ENCODE measurements at places on chromosomes 11 and 22.

- DNase-seq: no peak
These were observed 27.6 kb downstream of the TENM4 start for GRCh38 chr11:79413268-79413667.

GRCh38 chr22:19419086-19419463, 12.5 kb downstream of the HIRA start:
- DNase-seq: no peak

DNA sequence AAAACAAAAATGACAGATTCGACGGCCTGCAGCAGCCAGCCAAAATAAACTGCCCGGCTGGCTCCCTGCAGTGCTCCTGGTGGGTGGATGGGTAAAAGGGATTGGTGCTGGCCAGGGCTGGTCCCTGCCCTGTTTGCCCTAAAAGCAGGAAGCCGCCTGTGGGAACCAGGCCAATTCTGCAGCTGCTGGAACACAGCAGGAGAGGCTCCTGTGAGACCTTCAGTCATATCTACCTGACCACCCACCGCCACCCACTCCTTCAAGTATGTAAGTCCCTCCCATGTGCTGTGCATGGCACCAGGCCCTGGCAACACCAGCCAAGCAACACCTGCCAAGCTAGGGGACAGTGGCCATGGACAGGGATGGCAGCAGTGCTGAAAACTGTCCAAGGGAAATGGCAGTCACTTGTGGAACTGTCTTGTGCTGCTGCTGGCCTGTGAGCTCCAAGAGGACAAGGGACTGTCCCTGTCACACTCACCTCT, 48.7 kb upstream of the ARFGAP3 start:
- DNase-seq: no peak

DNA sequence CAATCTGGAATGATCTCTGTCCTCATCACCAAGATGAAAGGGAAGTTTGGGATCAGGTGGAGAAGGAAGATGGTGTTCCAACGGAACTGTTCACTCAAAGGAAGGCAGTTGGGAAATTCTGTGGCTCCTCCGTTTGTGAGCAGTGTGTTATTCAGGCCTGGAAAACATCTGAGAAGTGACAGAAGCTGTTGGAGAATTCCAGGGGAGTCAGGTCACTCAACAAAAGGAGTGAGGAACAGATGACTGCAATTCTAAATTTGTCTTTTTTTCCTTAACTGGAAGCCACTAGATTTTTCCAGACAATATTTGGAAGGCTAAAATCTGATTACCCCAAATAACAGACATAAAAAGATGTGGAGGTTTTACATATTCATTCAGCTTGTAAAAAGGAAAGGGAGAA, 107.8 kb downstream of the CD44 start:
- no peak for DNase-seq

DNA sequence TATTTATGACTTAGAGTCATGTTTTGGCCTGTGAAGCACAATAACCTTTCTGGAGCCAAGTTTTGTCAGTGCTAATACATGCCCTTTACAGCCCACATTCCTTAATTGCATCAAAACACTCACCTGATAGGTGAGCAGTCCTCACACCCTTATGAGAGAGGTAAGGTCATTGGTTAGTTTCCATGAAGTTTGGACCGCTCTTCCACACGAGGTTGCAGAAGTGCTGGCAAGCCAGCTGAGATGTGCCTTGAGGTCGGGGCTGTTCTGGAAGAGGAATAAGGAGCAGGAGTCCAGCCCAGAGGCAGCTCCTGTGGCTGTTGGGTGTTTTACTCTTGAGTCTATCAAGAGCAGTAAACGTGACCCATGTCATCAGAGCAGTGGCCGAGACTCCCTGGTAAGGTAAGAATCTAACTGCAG, 76.3 kb downstream of the CYB5R2 start:
- DNase-seq: no peak

DNA sequence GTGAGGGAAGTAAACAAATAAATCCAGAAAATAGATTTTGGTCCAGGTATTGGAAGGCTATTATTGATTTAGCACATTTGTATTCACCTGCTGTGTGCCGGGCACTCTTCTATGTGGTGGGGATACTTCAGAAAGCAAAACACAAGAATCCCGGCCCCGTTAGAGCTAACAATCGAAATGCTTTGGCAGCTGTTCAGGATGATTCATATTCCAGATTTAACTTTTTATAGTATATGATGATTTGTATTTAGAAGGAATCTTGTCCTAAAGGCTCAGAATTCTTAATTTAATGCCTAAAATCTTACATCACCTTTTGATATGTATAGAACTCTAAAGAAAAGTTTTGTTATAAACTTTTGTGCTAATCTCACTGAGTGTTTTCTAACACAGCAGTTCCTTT, 28.0 kb downstream of the ZC3H12C start:
- no peak for DNase-seq

DNA sequence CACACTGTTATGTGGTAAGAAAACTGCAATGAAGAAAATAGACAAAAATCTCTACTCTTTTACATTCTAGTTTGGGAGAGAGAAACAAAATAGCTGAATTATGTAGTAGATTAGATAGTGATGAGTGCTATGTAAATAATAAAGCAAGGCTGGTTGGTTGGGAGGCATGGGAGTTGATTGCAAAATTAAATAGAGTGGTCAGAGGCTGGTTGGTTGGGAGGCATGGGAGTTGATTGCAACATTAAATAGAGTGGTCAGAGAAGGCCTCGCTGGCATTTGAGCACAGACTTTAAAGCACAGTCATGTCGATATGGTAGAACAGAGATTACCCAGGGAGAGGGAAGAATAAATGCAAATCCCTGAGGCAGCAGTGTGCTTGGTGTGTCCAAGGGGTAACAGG, 22.4 kb downstream of the SIK2 start:
- DNase-seq: no peak

DNA sequence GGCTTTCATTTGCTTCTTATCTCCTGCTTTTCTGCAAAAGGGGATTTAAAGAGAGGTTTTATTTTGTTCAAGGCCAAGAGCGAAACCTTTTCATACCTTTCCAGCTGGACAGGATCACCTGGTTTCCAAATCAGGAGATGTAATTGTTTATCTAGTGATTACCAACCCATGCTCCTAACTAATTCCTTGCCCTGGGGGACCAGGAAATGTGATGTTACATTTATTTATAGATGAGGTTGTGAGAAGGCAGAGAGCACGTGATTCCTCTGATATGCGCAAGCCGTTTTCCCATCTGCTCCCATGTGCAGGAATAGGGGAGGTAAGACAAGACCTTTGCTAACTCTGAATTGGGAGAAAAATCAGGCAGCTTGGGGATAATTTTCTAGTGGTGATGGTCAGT, 507.2 kb upstream of the LARGE1 start:
- DNase-seq: no peak

GRCh38 chr11:113991718-113992458, 17.0 kb downstream of the HTR3A start:
- no peak for DNase-seq

GRCh38 chr11:68979931-68980775, 633 bp downstream of the MRGPRD start:
- no peak for DNase-seq

- no peak for DNase-seq
These were observed 187.6 kb downstream of the TENM4 start for GRCh38 chr11:79253280-79253679.

DNA sequence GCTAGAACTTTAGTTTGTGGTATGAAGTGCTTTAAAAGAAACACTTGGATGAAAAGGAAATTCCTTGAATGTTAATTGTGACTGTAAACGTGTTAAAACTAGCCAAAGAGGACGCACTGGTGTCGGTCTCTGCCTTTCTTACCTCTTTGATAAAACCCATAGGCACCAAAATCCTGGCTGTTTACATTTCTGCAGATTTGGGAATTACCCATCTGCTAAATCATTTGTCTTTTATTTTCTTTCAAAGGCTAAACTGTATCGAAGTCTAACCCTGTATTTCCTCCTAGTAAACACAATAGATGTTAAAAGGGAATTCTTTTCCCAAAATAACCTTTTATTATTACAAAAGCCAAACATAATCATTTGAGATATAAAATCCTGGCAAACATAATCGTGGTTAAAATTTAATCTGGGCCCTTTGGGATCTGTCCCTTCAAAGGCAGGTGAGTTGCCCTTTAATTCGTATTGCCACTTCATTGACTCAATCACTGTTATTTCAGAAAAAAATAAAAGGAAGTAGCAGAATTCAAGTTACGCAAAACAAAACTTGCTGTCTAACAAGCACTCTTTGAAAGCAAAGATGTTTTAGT, 2.4 kb downstream of the RASSF10 start:
- no peak for DNase-seq

- no peak for DNase-seq
These were observed 8.2 kb upstream of the TBC1D22A start for GRCh38 chr22:46754110-46754799.

DNA sequence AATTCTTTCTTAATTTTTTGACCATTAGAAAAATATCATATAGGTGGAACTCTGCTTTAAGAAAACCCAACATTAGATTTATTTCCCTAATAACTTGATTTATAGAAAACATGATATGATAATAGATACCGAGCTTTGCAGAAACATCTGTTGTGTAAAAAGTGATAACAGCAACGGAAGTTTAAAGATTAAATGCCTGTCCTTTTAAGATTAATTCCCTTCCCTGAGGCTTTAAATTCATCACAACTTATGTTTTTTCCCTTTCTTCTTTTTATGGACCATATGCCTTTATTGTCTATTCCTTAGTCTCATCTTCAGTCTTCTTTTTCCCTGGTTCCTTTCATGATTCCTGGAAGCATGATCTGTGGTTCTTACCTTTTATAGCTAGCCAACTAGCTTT, 1.9 kb downstream of the USP47 start:
- no peak for DNase-seq

- DNase-seq: no peak
These were observed 9.2 kb downstream of the MAPK8IP1 start for GRCh38 chr11:45894555-45895247.

- DNase-seq: no peak
These were observed at the start of gene IFITM10 for GRCh38 chr11:1750481-1750839. Gene IFITM10, minus strand, starts transcription at chr11:1750595. Its CDS starts 153 bp downstream, at chr11:1750442.

GRCh38 chr11:32131321-32131720, 40.4 kb downstream of the RCN1 start:
- no peak for DNase-seq

GRCh38 chr22:43270314-43270908, 72.8 kb downstream of the SCUBE1 start:
- DNase-seq: no peak

DNA sequence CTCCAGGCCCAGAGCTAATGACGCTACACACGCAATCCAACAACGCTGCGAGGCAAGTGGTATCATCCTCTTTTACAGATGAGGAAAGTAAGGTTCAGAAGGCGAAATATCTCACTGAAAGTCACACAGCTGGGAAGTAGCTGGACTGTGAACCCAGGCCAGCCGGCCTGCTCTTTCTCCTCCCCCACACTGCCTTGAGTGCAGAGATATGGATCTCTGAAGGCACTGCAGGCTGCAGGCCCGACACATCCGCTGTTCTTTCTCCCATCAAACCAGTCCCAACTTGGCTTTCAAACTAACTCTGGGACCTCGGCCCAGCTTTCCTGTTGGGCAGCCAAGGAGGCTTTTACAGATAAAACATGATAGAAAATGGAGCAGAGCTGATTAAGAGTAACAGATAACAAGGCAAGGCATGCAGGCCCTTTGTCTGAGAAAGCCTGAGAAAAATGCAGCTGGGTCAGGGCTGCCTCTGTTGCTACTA, 64.0 kb upstream of the PTPRJ start:
- DNase-seq: no peak

DNA sequence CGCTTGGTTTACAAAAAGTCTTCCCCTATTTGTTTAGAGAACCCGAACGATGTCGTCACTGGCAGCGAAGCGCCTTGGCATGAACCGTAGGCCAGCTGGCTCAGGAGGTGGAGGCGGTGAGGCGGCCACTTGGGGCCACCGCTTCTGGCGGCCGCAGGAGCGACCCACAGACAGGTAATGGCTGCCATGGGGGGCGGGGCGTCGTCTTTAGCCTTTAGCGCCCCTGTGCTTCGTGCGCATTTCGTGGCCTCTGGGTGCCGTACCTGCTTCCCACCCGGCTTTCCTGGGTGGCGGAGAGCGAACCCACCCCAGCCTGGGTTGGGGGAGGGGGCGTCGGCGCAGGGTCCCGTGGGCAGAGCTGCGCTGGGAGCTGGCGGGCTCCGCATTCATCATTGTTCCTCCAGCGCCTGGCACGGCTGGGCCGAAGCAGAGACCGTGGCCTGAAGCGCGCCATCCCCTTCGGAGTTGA, 469 bp upstream of the OSBP2 start:
- DNase-seq: peak; percentile 20

DNA sequence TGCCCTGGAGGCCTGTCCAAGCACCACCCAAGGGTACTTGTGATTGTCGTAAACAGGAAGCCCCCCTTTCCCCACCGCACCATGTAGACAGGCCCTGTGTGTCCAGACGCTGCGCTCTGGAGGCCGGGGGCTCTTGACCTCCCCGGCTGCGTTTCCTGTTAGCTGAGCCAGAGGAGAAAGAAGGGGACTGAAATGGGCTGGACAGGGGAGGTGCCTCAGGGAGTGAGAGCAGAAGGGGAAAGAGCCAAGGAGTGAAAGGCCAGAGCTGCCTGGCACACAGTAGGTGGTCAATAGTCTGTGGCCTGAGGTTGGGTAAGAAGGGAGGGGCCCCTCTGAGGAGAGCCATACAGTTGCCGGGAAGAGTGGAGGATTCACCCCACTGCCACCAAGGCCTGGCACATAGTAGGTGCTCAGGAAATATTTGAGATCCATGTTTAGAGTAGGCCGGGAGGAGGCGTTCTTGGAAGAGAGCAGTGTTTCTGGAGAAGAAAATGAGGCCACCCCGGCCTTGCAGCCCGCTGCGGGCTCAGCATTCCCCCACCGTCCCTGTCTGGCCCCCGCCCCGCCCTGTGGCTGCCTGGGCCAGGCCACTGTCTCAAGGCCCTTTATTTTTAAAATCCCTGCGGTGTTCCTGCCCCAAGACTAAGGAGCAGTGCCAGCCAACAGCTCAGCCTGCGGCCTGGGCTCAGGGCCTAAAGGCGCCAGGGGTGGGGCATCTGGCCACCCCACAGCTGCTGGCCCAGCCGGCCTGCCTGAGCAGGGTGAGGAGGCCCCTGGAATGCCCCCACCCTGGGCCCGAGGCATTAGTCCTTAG, 13.6 kb upstream of the CDC42EP1 start:
- DNase-seq: no peak

GRCh38 chr11:86990515-86990914, 35.3 kb upstream of the FZD4 start:
- no peak for DNase-seq

DNA sequence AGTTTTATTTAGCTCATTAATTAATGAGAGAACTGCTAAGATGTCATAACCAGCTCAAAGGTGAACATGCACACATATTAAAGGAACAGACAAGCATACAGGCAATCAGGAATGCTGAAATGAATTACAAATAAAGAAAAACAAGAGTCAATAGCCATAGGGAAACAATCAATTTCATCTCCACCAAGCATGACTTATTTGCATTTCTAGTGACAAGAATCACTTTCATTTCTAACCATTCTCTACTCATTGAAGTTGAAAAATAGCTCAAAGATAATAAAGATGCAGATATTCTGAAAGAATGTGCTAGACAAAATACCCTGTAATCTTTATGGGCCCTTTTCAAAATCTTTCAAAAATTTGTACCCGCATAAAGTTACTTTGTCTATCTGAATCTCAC, 23.2 kb downstream of the ISX start:
- DNase-seq: no peak

GRCh38 chr11:102932678-102933077, 22.9 kb downstream of the MMP13 start:
- DNase-seq: no peak

- no peak for DNase-seq
These were observed 32.5 kb downstream of the BTG4 start for GRCh38 chr11:111479666-111480065.
